ENCODE measurements at places on chromosomes 2 and 18.

- DNase-seq, result no peak
Observed at GRCh38 chr2:151043484-151043883, 218.2 kb downstream of the RBM43 start.

DNA sequence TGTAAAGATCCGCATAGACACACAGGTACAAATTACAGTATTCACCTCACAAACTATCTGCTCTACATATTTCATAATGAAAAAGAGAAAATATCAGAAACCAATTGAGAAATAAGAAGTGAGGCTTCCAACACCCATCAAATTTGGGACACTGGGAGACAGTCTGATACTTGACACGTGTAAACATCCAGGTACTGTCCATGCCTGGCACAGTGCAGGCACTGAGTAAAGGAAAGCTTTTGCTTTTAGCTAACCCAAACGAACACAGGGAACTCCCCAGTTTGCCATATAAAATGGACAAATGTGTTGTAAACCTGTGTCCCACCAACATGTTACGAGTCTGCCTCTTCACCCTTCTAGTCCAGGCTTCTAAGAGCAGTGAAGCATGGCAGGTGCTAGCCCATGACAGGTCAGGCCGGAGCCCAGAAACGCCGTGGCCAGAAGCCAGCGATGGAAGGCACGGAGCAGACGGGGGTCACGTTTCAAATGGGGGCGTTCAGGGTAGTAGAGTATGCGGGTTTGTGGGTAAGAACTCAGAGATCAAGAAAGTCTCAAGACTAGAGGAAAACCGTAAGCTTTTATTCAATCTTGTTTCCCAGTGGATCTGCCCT lies 27.0 kb downstream of the CDH2 start:
- no peak for DNase-seq

GRCh38 chr18:11533942-11534496 lies 75.4 kb upstream of the SLC35G4 start:
- no peak for DNase-seq

DNA sequence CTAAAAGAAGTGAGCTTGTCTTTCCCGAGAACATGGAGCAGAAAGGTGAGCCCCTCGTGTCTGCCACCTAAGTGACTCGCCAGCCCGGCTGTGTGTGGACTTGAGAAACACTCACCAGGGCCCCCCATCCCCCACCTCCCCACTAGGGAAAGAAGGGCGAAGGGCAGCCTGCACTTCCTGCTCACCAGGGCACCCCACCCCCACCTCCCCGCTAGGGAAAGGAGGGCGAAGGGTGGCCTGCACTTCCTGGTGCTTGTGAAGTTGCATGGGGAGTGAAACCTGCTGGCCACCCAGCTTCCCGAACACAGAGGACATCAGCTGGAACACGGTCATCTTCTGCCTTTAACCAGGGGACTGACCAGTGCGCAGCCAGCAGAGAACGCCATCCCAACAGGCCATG lies 402.7 kb upstream of the SALL3 start:
- DNase-seq, result no peak

GRCh38 chr18:23573626-23574431 lies 12.5 kb downstream of the NPC1 start:
- DNase-seq, result no peak
